Fibroblast of lung (primary cell): ENCODE measurements at places on chromosomes 3 and 15.

DNA sequence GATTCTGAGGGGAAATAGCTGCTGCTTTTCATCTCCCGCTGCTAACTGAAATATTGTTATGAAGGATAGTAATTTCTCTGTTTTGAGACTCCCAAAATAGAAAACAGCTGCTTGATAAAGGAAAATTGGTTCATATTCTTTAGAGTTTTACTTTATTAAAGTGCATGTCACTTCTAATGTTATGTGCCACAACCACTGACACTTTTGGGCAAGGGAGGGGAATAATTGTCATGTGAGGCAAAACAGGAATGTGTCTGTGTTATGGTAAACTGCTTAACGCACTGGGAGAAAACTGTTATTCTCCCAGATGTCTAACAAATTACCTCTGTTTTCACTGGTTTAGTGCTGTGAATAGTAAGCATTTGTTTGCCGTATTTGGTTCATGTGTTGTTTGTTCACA is 201.6 kb downstream of the PDZRN3 start:
- DNase-seq: no peak

DNA sequence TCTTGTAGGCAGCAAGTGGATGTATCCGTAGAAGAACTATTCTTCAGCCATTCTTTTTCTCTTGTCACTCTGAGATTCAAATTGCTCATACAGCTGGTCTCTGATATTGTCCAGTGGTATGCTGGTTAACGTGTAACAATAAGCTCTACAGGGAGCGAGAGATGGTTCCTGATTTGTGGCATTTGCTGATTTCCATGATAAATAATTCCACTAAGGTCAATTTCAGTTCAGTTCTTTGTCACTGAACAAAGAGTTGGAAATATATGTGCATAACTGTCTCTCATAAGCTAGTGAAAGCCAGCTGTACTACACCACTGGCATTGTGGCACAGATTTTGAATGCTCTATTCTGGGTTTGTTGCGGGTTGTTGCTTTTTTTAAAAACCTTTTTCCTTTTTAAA is 131.7 kb downstream of the MTHFS start:
- DNase-seq: no peak

DNA sequence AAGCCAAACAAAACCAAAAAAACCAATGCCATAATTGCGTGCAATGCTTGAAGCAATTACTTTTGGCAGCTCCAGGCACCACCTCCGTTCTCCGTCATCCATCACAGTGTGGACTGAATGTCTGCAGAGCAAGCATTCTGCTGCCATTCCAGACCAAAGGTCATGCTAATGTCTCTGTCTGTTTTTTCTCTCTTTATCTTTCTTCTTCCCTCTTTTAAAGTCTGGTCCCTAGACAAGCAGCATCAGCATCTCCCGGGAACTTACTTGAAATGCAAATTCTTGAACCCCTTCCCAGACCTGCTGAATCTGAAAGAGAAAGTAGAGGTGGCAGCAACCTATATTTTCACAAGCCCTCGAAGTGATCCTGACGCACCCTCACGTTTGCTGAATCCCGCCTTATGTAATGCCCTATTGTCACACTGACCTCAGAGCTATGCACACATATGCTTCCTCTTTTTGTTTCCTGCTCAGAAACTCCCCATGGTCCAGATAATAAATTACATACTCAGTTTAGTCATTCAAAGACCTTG is 297.3 kb upstream of the PROK2 start:
- peak; percentile 39 for DNase-seq

- no peak for DNase-seq
Measured at GRCh38 chr15:42721016-42721415, 15.9 kb downstream of the CDAN1 start.

DNA sequence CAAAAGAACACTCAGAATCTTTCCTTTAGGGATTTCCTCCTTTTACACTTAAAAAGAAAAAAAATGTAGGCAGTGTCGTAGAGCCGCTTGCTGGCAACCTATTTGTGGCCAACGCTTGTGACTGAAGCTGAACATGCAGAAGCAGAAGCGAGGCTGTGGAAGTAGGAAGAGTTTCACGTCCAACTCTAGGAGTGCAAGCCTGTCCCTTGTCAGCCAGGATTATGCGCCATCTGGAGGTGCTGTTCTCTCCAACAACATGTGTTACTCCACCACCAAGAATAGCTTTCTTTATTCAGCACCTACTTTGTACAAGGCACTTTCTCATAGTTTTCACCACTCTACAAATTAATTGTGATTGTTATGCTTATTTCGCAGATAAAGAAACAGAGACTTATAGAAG is 223.2 kb upstream of the LMCD1 start:
- no peak for DNase-seq

DNA sequence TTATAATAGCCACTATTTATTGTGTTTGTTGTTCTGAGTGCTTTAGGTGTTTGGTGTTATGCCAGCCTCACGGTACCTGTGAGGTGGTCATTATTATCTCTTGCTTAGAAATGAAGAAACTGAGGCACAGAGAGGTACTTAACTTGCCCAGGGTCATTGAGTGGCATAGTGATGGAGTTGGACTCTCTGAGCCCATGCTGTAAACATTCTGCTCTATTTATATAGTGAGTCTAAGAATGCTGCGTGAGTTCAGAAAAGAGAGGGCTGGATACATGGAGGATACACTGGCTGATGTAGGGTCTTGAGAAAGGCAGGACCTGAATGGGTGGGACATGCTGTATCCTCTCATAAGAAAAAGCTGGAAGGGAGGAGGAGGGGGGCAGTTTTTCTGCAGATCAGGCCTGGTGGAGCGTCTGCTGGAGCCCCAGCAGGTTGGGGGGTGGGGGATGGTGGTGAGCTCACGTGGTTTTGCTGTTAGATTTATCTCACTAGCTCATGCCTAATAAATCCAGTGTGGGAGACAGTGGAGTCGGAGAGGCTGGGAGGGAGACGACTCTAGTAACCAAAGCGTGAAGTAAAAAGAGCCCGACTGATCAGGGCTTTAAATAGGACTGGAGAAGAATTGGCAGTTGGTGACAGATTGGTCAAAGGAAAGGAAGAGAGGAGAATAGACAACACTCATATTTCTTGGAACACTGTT is 16.0 kb downstream of the MED12L start:
- DNase-seq: no peak

DNA sequence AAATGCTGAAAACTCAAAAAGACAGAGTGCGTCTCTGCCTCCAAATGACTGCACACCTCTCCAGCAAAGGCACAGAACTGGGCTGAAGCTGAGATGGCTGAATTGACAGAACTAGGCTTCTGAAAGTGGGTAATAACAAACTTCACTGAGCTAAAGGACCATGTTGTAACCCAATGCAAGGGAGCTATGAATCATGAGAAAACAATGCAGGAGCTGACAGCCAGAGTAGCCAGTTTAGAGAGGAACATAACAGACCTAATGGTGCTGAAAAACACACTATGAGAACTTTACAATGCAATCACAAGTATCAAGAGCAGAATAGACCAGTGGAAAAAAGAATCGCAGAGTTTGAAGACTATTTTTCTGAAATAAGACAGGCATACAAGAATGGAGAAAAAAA is 10.1 kb upstream of the AVEN start:
- DNase-seq: peak; percentile 90

- no peak for DNase-seq
Measured at GRCh38 chr3:107925851-107926250, 165.0 kb downstream of the CD47 start.

- no peak for DNase-seq
Measured at GRCh38 chr3:108590460-108590859, 938 bp downstream of the DZIP3 start.

GRCh38 chr3:25849091-25849490 is 59.2 kb downstream of the OXSM start:
- no peak for DNase-seq
